ENCODE measurements at places on chromosomes 1 and 21.
A peak's percentile ranks its signal among the peaks of the same experiment; 100 is the strongest.

- no peak for DNase-seq
These were observed 28.1 kb downstream of the DAP3 start for GRCh38 chr1:155717041-155717440.

GRCh38 chr1:26358411-26359384 is 4.8 kb upstream of the CRYBG2 start:
- no peak for DNase-seq

DNA sequence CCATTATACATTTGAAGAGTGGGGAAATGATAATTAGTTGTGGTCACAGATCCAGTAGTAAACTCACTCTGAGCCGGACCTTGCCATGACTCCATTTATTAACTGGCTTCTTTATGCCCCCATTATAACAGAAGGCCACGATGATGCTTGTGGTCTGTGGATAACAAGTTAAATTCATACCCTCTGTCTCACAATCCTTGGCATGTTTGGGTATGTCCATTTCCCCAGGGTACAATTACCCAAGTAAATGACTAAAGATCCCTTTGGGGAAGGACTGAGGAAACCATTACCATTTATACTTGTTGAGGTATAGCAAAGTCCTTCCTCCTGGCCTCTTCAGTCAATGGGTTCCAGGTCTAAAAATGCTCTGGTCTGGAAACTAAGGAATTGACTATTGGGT is 7.3 kb upstream of the USP1 start:
- no peak for DNase-seq

DNA sequence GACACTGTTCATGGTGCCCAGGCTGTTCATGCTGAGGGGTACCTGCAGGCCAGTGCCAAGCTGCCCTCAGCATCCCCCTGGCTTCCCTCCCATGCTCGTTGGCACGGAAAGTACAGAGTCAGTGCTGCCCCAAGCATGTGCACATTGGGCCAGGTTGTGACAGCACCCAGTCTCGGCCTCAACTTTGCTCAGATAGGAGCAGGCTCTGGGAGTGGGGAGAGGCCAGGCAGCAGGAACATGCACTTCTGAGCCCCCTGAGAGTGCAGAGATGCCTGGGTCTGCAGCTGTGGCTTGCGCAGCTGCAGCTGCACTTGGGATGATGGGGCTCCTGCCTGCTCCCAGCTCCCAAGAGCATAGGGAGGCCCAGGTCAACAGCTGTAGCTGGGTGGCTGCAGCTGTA is 966.4 kb upstream of the NCAM2 start:
- no peak for DNase-seq

- no peak for DNase-seq
These were observed 110.1 kb upstream of the VAV3 start for GRCh38 chr1:108075055-108075454.

DNA sequence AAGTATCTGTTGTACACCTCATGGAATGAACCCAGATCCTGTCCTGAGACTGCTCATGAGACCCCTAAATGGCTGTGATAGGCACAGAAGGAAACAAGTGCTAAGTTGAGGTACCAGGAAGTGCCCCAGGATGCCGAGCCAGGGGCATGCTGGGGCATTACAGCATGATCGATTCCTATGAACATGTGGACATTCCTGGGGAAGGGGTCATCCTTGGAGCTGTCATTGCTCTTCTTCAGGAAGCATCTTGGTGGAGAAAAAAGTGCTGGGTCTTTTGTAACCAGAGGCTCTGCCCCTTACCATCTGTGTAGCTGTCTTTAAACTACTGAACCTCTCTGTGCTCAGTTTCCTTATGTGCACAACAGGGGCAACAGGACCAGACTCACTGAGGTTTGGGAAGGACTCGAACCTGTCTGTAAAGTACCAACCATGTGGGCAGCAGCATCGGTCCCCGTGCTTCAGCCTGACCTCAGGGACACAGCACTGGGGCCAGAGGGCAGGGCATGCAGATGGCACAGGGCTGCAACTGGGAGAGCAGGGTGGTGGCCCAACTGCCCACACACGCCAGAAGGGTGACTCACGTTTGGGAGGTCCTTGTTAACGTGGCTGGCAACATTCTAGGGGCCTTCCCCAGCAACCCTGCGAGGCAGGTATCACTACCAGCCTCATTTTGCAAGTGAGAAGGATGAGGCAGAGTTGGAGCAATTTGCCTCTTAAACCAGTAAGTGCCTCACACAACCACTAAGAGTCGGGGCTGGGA is 142.3 kb upstream of the EDN2 start:
- DNase-seq = peak; percentile 32

GRCh38 chr21:44067011-44067839 is 40.0 kb upstream of the PWP2 start:
- DNase-seq = no peak

GRCh38 chr1:223393275-223394214 is at the start of gene CCDC185:
Gene CCDC185 (plus strand): TSS chr1:223393415. CDS start chr1:223393476, 61 bp downstream.
- DNase-seq = no peak

GRCh38 chr1:15911927-15912326 is 64.0 kb downstream of the ZBTB17 start:
- no peak for DNase-seq

DNA sequence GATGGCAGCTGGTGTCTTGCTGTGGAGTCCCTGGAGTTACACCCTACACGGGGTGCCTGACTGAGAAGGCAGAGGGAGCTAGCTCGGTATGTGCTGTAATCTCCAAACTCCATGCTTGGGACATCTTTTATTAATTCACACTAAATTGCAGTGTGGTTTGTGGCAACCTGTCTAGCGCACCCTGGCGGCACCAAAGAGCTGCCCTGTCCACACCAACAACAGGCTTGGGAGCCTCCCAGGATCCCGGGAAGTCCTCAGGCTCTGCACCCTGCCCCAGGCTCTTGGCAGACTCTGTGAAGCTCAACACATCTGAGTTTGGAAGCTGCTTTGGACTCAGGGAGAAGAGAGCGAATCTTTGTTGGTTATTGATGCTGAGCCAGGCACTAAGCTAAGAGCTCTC is 138.9 kb downstream of the IGSF21 start:
- no peak for DNase-seq

- no peak for DNase-seq
These were observed 88.3 kb downstream of the SMYD3 start for GRCh38 chr1:246418565-246419312.

DNA sequence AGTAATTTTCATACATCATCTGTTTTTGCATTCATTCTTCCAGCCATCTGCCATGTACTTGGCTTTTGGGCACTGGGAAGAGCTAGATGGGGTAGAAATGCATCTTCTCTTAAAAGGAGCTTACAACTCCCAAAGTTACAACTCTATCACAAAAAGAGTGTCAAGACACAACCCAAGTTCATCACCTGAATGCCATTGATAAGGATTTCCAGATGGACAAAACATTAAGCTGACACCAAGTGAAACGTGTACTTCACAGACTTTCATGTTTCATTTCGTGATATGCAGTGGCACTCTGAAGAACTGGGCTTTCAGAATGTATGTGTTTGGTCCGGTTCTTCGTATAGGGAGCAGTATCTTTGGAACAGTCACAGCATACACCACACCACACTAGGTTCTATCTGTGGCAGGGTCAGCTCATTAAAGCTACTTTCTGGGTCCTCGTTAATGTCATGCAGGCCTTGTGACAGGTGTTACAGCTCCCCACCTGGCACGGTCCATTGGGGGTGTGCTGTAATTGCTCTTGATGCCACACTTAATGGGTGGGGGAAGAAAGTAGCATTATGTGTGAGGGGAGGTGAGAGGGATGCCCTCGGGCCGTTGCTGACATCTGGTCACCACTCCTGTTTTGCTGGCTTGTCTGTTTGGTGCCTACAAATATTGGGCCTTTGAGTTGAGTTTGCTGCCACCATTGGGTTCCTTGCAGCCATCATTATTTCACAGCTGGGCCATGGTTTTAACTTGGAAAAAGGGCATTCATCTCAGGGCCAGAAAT is 164.9 kb downstream of the NFIA start:
- no peak for DNase-seq

GRCh38 chr1:78210175-78210574 is 164.4 kb downstream of the GIPC2 start:
- no peak for DNase-seq

GRCh38 chr21:36753556-36753955 is 54.6 kb downstream of the SIM2 start:
- no peak for DNase-seq

GRCh38 chr1:190472494-190472893 is 5.2 kb downstream of the BRINP3 start:
- DNase-seq = no peak

DNA sequence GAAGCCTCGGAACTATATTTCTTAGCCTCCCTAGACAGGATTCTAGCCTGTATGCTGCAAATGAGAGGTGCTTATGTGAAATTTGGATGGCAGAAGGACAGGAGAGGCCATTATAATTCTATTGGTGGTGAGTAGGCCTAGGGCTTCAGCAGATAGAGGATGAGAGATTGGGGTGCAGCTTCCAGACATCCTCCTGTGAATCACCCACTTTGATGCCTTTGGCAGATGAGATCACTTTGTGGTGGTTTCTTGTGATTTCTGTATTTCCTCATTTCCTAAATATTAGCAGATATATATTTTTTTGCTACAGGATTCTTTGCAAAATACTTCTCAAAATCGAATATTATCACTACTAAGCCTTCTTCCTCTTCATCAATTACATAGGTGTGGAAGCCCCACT is 37.3 kb downstream of the MFSD2A start:
- DNase-seq = no peak

DNA sequence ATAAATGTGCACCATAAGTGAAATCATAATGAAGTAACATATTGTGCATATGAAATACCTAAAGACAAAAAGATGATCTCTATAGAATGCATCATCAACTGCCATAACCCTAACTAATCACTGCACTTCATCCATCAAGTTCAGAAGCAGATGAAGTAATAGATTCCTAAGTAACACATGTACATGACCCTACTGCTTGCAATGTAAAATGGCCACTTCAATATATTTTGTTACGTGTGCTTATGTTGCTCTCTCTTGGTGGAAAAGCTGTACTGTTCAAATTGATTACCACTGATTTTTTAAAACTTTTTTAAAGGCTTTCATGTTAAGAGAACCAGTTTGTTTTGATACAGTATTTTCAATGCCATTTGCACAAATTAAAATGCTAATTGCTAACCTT is 141.8 kb downstream of the TTLL7 start:
- DNase-seq = no peak

DNA sequence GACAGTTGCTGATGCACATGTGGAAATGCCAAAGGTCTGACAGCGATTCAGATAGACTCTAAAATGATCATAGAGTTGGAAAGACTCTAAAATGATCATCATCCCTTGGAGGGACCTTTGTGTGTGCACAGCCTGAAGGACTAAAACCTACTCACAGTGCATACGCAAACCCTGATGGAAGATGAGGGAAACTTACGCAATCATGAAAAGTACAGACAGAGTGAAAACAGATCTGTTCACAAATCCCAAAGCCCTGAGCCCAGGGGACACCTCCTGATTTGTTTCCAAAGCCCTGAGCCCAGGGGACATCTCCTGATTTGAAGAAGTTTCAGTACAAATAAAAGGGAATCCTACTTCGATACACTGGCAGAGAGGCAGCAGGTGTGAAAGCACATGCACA is 79.3 kb upstream of the PROX1 start:
- DNase-seq = no peak

DNA sequence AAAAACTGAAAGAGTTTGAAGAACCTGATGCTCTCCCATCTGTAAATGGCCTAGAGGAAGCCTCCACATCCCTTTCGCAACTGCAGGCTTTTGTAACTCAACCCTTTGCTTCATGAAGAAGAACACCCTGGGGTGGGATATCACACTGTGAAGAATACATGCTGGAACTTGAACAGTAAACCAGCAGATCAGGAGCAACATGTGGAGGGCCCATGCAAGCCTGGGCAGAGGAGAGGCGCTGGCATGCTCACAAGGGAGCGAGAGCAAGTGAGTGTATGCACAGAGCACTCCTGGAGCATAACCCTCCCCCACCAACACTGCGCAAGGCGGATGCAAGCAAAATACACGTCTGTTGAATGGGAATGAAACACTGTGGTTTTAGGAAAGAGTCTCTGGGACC is 24.6 kb upstream of the SPAG17 start:
- DNase-seq = no peak

DNA sequence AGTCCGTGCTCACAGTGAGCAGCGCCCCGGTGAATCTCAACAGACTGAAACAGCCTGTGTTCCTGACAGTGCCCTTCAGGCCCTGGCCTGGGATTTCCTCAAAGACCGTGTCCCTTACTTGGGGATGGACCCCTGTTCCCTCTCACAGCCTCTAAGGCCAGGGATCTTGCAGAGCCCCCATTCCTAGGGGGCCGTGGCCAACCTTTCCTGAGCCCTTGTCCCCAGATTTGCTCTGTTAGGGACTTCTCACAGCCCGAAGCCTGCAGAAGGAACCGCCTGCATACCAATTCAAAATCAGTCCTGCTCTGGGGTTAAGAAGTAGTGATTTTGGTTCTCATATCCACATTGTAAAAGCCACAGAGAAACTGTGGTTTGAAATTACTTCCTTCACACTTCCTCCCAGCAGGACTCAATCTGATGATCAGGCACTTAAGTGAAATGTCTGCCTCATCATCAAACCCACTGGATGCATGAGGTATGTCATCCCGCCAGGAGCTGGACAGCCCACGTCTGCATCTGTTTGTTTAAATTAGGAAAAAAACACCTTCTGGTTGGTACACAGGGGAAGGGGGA is 14.9 kb downstream of the ABCA4 start:
- DNase-seq = no peak

DNA sequence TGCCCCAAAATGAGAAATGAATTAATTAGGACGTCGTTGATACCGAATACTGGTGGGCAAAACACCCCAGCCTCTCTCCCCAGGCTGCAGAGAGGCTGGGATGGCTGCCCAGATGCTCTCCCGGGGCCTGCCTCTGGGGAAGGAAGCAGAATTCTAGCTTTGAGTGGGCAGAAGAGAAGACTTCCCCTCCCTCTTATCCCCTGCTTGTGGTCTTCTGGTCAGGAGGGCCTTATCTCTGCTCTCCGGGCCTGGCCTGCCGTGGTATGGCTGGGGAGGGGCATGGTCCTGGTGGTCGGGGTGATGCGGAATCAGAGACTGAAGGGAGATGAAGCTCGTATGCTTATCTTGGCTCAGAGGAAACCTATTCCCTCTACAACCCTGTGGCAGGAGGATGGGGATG is 9.8 kb upstream of the CSF3R start:
- no peak for DNase-seq

GRCh38 chr21:39265603-39266002 is 47.8 kb downstream of the BRWD1 start:
- DNase-seq = no peak

DNA sequence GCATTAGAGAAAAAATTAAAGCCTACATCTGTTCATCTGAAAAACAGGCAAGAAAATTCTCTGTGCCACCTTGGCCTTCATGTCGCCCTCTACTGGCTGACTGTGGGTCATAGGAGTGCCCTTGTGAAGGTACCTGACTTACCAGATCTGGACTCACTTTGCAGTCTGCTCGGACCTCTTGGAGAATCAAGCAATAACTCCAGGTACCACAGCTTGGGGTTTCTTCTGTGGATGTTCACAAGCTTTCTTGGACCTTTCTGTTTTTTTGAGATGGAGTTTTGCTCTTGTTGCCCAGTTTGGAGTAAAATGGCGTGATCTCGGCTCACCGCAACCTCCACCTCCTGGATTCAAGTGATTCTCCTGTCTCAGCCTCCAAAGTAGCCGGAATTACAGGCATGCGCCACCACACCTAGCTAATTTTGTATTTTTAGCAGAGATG is 2.4 kb upstream of the PRAMEF18 start:
- no peak for DNase-seq
